Stimulated activated CD4-positive, alpha-beta T cell treated with anti-CD3 and anti-CD28 coated beads, TNF-alpha, amount 100 ng/mL, for 1 hour (primary cell): ENCODE measurements at places on chromosomes 1 and 21.

GRCh38 chr1:14377386-14377785 is 221.1 kb upstream of the KAZN start:
- DNase-seq = no peak

DNA sequence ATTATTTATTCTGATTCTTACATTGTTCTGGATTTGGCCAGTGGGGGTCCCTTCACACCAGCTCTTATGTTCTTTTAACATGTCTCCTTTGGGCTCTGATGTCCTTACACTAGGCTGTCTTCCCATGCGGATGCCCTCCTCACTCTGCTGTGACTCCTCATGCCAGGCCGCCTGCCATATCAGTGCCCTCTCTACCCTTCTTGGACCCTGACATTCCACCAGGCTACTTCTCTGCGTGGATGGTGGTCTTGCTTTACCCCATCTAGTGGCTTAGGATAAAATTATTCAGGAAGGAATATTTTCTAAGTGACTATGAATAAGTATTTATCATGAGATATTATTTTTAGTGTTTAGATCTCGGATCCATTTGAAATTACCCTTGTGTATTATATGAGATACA is 21.2 kb downstream of the ATF6 start:
- DNase-seq = no peak

GRCh38 chr1:9836632-9836960 is 12.8 kb upstream of the CLSTN1 start:
- DNase-seq = no peak

DNA sequence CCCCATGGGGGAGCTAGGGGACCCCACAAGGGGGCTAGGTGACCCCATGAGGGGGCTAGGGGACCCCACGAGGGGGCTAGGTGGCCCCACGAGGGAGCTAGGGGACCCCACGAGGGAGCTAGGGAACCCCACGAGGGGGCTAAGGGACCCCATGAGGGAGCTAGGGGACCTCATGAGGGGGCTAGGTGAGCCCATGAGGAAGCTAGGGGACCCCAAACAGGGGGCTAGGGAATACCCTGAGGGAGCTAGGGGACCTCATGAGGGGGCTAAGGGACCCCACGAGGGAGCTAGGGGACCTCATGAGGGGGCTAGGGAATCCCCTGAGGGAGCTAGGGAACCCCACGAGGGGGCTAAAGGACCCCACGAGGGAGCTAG is 50.5 kb upstream of the DMRTB1 start:
- DNase-seq = no peak

DNA sequence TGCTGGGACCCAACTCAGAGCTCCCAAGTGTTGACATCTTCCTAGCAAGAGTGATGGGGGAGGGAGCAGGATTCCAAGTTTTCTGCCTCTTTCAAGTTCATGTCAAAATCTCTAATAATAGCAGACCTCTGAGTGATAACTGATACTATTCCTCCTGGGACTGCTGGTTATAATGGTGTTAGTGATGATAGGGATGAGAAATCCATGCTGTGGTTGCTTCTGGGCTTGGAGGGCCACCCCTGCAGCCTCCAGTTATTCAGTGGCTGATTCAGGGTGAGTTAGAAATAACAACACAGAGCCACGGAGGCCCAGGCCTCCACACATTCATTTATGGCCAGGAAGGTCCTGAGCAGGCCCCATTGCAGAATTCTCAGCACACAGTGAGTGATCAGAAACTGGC is 40.6 kb upstream of the ARTN start:
- no peak for DNase-seq
